ENCODE measurements at places on chromosomes 6 and 20.
A peak's percentile ranks its signal among the peaks of the same experiment; 100 is the strongest.

DNA sequence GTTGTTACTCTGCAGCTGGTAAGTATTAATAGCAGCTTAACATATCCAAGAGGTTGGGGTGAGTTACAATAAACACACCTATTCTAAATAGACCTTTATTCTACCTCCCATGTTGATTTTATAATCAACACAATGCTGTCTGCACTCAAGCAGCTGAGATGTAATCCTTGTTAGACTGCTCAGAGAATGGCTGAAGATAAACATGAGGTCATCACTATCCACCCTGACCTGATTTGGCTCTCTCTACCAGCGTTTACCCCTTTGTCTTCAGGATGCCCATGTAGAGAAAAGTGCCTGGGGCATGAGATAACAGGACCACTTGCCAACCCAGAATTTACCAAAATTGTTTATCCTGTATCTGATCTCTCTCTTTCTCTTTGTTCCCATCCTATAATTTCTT lies 220.7 kb upstream of the DEFB112 start:
- DNase-seq: no peak

DNA sequence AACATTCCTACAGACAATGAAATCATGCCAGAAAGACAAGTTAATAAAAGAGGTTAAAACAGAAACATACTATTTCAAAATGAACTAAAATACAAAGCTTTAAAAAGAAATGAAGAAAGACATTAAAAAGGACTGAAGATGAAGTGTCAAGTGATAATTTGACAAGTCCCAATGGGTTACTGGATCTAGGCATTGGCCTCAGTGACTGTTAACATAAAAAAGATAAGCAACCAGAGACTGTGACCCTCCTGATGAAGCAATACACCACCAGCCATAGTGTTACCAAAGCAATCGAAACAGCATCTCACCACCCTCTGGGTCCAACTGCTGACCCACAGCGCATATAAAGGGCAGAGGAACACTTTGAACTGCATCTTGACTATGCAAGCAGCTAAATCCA lies 130.3 kb downstream of the FIG4 start:
- DNase-seq: no peak

- no peak for DNase-seq
Measured at GRCh38 chr6:80143419-80143937, 37.0 kb downstream of the BCKDHB start.

DNA sequence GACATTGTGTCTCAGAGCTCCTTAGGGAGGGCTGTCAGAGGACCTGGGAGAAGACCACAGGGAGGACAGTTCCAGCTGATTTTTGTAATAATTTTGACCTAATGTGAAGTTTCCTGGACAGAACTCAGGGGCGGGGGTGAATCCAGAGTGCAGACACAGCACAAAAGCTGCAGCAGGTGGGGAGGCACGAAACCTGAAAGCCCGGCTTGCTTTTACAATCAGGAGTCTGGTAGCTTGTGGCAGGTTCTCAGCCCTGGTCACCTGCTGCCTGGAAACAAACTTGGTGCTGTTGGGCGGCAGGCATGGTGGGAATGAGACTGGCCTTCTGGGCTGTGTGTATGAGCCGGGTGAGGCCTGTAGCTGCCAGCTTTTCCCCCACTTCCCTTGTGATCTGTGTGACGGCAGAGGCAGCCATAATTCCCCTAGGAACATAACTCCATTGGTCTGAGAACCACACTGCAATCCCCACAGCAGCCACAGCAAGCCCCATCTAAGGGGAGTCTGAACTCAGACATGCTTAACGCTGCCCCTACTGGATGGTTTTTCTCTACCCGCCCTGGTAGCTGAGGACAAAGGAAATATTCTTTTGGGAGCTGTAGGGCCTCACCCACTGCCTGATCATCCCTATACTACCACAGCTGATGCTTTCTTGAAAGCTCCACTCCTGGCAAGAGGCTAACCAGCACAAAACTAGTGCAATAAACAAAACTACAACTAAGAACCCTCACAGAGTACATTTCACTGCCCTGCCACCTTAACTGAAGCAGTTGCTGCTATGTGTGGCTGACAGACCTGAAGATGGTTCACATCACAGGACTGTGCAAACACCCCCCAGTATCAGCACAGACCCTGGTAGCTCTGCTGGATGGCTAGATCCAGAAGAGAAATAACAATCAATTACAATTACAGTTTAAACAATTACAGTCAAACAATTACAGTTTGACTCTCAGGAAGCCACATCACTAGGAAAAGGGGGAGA lies 1055.1 kb upstream of the GJE1 start:
- no peak for DNase-seq

GRCh38 chr20:17617212-17617867 lies 47.5 kb downstream of the DSTN start:
- peak; percentile 9 for DNase-seq

- DNase-seq: no peak
Measured at GRCh38 chr6:50637267-50637666, 76.1 kb upstream of the TFAP2D start.

GRCh38 chr6:79302341-79302740 lies 67.9 kb upstream of the HMGN3 start:
- DNase-seq: no peak

- DNase-seq: no peak
Measured at GRCh38 chr6:126388104-126388598, 48.2 kb downstream of the CENPW start.

DNA sequence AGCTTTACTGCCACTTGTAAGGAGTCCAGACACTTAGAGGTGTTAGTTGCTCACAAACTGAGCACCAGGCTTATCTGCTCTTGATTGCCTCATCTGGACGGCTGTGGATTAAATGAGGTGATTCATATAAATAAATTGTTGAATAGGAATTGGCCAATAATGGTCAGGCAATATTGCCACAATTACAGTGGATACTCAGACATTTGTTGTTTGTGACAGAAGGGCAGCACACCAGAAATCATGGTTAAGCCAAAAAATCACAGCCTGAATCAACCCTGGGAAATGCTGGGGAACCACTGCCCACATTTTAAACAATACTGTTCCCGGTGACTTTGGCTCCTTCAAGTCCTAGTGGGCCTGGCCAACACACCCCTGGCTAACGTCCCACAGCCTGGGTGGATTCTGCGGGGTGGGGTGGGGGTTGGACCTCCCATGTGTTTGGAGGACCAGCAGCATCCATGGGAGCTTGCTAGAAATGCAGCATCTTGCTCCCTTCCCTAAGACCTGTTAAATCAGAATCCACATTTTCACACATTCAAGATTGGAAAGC lies 29.5 kb upstream of the SPDEF start:
- DNase-seq: no peak

GRCh38 chr6:75608956-75609533 lies 7.4 kb downstream of the SENP6 start:
- DNase-seq: no peak

- DNase-seq: no peak
Measured at GRCh38 chr6:33667072-33667471, 44.4 kb downstream of the UQCC2 start.

All from stimulated activated CD4-positive, alpha-beta T cell treated with anti-CD3 and anti-CD28 coated beads, Interleukin-15, amount 100 ng/mL, for 1 hour (primary cell).